ENCODE measurements at places on chromosomes 1 and 21.

GRCh38 chr1:172343240-172344160, 77.0 kb upstream of the C1orf105 start:
- peak; percentile 21 for DNase-seq

DNA sequence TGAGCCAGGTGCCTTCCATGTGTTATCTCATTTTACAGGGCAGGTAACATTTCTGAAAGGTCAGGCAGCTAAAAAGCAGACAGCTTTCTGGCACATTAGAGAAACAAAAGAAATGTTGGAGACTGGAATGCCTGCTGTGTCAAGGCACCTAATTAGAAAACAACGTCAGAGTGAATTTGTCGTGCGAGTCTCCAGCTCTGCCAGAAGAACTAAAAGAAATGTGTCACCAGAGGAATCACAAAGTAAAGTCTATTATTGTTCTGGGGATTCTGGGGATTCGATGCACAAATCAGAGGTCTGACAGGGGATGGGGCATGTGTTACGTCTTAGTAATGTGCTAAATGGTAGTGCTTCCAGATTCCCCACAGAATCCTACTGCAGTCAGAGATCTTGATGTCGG, 89.3 kb downstream of the EDEM3 start:
- no peak for DNase-seq

GRCh38 chr1:96596226-96596922, 125.2 kb upstream of the PTBP2 start:
- no peak for DNase-seq

DNA sequence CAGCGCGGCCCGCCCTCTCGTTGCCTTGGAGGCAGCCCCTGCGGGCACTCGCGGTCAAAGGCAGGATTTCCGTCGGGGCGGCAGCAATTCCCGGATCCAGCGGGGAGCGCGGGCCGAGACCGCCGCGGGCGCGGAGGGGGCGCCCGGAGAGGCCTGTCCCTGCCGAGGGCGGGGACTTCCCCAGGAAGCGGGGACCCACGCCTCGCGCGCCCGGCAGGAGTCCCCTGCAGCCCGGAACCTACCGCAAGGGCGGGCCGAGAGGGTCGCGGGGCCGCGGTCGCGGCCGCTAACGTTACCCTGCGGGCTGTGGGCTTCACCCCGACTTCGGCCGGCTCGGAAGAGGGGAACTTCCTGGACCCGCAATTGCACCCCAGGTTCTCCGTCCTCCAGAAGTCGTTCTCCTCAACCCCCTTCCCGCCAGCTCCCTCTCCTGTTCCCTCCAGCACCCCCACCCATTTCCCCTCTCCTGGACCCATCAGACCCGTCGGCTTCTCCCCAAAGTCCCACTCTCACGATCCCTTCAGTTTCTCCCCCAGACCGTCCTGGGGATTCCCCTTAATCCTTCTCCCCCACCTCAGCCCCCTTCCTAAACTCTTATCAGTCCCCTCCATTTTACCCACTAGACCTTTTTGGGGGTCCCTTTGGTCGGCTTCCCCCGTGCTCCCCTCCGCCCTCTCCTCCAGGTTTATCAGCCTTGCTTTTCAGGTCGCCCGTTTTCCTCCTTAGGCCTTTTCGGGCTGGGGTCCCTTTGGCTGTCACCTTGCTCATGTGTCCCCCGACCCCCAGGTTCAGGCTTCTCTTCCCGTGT, 604 bp downstream of the FGR start:
- peak; percentile 47 for DNase-seq

DNA sequence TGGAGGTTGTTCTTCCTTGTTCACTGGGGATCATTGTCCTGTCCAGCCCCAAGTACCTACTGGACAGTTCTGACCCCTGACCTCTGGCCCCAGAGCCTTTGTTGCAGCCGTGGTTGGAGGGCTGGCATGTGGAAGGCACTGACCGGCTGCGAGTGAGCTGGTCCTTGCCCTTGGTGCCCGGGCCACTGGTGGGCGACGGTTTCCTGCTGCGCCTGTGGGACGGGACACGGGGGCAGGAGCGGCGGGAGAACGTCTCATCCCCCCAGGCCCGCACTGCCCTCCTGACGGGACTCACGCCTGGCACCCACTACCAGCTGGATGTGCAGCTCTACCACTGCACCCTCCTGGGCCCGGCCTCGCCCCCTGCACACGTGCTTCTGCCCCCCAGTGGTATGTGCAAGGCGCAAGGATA, 11.4 kb downstream of the TIE1 start:
- DNase-seq: no peak

- peak; percentile 76 for DNase-seq
Observed at GRCh38 chr1:6423321-6423999, 1.1 kb upstream of the ESPN start.
